ENCODE measurements at places on chromosomes 12 and 14.

DNA sequence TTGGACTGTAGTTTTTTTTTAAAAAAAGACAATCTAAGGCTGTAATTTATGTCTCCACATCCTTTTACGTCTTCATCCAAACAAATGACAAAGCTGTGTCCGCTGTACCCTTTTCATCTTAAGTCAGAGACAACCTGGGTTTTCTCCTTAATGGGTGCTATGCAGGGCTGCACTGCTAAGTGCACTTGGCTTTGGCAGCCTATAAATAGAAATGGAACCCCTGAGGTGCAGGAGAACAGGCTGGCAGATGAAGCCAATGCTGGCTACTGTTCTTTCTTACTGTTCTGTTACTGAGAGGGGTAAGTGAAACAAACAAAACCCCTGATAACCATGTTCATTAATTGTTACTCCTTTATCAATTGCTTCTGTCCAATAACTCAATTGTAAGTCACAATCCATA lies 47.1 kb upstream of the KICS2 start:
- DNase-seq, result no peak

DNA sequence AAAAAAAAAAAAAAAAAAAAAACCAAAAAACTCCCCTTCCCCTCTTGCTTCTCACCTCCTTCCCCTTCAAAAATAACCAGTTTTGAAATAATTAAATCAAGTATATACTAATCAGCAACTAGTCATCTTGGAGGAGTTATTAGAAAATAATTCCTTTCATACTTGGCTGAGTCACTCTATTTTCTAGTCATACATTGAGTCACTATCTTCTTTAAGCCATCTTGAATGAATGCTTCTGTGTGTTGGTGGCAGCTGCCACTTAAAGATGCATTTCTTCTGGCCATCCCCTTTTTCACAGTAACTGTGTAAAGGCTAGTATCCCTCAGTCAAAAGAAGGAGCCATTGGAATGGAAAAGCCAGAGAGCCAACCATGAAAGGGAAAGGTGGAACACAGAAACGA lies 84.2 kb upstream of the TMEM263 start:
- no peak for DNase-seq

DNA sequence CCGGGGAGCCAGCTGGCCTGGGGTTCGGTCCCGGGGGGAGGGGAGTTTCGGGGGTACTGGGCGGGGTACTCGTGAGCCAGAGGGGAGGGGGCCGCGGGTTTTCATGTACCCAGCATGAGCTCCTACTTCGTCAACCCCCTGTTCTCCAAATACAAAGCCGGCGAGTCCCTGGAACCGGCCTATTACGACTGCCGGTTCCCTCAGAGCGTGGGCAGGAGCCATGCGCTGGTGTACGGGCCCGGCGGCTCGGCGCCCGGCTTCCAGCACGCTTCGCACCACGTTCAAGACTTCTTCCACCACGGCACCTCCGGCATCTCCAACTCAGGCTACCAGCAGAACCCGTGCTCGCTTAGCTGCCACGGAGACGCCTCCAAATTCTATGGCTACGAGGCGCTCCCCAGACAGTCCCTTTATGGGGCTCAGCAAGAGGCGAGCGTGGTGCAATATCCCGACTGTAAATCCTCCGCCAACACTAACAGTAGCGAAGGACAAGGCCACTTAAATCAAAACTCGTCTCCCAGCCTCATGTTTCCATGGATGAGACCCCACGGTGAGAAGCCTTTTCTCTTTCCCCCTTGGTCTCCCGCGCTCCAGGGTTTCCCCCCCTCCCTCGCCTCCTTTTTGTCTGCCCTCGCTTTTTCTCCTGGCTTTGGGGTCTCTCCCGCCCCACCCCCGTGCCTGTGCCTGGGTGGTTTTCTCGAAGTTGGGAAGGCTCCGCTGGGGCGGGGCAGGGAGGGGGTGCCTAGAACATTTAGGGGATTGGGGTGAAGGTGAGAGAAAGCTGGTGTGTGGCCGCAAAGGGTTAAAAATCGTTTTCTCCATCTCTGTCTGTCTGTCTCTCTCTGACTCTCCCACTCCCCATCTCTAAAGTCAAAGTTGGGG lies 627 bp downstream of the HOXC8 start:
- no peak for DNase-seq

- DNase-seq, result no peak
Observed at GRCh38 chr12:69555461-69555860, 29.8 kb upstream of the CCT2 start.

- DNase-seq, result peak; percentile 17
Observed at GRCh38 chr12:39723831-39724230, 104.2 kb upstream of the ABCD2 start.

GRCh38 chr12:128551266-128551665 lies 272.5 kb downstream of the SLC15A4 start:
- DNase-seq, result no peak

DNA sequence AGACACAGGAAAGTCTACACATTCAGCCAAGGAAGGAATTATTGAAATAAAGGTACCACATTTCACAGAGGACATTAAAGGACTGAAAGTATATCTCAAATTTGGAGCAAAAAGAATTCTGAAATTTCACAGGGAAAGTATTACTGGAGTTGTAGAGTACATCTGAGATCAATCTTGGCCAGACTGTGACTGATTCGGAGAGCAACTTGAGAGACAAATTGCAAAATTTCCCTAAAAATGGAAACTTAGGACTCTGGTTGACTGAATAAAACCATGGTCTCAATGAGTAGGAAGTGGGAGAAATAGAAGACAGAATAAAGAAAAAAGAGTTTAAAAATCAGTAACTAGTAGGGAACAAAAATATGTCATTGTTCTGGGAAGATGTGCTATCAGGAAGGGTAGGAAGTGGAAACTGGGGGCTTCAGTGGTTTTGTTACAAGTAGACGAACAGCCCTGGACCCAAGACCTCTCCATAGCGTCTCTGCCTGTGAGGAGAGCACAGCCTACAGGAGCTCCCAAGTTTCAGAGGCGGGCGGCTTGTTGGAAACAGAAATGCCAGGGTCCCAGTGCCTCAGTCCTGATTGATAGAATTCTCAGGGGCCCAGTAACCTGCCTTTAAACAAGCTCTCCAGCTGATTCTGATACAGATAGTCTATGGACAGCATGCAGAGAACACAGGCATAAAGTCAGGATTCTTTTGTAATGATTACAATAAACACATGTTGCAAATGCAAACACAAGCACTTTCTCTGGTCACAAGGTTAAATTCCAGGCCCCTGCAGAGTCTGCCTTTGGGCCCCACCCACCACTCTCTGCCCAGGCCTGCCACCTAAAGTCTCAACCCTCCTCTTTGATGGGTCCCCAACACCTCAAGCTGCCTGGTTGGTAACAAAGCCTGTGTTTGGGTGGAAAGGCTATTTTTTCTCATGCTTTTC lies 63.1 kb downstream of the BBS10 start:
- no peak for DNase-seq

DNA sequence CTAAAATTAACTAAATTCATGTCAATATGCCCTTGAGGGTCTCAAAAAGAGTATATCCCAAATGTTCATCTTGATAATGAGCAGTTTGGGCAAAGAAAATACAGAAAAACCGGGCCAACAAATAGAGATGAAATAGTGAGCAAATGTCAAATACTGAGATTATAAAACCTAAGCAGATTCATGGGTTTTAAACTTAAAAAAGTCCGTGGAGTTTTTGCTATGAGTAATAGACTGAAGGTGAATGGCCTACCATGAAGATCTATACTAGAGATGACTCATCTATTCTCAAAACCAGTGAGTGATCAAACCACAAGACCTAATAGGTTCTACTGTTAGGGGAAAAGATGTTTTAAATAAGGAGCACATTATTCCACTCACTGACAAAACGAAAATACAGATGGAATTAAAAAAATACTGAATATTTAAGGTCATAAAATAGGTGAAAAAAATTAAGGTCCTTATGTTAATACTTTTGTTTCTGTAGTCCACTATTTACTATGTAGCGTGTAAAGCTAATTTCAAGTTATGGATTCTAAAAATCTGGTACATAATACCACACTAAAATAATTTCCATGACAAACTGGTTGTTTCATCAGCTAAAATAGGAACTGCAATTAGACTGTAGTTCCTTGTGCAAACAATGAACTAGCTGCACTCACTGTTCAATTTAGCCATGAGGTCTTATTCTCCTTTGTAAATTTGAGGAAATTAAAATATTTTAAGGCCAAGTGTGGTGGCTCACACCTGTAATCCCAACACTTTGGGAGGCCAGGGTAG lies 5.0 kb downstream of the HNRNPC start:
- no peak for DNase-seq

- DNase-seq, result peak; percentile 69
Observed at GRCh38 chr12:6607751-6608591, 792 bp upstream of the CHD4 start.

- DNase-seq, result no peak
Observed at GRCh38 chr12:6620137-6620884, 13.1 kb upstream of the CHD4 start.

Data from occipital lobe (tissue), 3 donors.